ENCODE measurements at places on chromosomes 6 and 20.

- DNase-seq = no peak
These were observed 83.6 kb upstream of the CHD6 start for GRCh38 chr20:41701588-41702348.

GRCh38 chr6:5007531-5007930 is 3.7 kb upstream of the RPP40 start:
- no peak for DNase-seq

DNA sequence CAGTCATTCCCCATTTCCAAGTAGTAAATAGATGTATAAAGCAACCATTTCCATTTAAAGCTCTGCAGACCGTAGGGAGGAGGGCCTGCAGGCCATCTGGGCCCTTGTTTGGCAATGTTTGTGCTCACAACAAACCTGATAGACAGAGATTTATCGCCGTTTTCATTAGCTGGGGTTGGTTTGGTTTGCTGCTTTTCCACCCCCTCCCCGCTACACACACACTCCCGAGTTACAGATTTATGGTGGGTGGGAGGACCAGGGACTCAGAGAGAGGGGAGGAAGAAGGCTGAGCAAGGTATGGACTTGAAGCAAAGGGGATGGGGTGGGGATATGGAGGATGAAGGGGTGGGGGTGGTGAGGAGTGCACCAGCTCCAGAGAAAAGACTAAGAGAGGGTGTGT is 36.6 kb upstream of the FOXP4 start:
- no peak for DNase-seq

- DNase-seq = no peak
These were observed 40.1 kb downstream of the TBPL1 start for GRCh38 chr6:133992992-133993680.

DNA sequence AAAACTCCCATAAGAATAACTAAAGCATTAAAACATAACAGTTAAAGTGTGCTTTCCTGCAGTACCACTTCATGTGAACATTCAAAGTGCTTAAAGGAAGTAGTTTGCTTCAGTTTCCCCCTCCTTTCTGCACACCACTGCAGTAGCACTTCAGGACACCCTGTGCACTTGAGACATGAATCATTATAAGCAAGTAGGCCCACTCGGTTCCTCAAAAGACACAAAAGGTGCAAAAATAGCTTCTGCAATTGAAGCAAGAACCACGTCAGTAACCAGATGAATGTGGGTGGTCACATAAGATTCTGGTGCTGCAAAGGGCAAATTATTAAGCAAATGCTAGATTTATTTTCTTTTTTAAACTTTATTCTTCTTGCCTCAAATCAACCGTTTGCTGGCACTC is 160.6 kb downstream of the HIVEP2 start:
- peak; percentile 34 for DNase-seq

DNA sequence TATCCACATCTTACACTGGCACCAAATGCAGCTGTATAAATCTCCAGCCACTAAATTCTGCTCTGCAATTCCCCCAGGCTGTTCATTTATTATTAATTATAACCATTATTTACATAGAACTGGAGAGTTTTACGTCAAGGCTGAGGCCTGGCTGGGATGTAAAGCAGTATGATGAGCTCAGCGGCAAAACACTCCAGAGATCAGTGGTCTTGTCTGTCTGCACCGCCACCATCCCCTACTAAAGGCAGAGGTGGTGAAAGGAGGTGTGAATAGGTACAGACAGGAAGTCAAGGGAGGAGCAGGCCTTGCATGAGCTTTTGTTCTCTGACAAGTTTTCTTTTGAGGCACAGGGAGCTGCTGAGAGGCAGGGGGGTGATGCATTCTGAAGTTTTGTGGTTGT is 159.9 kb upstream of the PCSK2 start:
- DNase-seq = no peak

DNA sequence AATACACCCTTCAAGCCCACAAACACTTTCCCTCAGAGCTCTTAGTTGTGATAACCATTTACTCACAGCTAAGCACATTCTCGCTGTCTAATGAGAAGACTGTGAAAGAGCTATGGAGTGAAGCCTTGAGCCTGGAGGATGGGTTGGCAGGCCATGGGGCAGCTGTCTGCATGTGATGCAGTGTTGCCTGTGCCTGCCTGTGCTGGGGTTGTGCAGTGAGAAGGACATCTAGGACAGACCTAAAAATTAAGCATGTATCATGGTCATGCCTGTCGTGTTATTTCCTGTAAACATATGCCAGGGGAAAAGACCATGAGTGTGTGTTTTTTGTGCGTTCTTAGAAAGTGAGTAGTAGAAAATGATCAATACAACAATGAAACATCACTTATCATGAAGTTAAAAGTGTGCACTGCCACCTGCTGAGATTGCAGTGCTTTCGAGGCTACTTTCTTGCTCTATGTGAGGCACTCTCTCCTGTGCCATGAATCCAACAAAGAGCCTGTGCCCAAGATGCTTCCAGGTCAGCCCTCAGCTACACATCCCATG is 8.1 kb upstream of the ZC3H12D start:
- DNase-seq = no peak

- no peak for DNase-seq
These were observed 5.8 kb upstream of the MANBAL start for GRCh38 chr20:37283530-37284195.

- peak; percentile 20 for DNase-seq
These were observed 106.5 kb downstream of the ARID1B start for GRCh38 chr6:156883497-156884252.

GRCh38 chr20:35823147-35823546 is 51.3 kb downstream of the PHF20 start:
- no peak for DNase-seq

DNA sequence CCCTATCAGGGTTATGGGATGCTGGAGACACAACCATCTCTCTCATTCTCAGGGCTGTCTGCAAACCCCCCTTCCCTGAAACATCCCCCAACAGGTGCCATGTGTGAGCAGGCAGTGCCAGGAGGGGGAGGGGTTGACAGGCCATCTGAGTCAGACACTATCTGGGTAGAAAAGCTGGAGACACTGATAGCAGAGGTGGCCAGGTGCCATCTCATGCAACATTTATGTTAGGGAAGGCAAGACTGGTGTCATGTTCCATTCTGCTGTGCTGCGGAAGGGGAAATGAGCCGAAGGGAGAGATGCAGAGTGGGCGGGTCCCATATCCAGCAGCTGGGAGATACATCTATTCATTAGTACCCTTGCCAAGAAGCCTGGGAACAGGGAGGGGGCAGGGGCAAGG is 3.5 kb downstream of the LHFPL5 start:
- no peak for DNase-seq

- DNase-seq = no peak
These were observed 12.1 kb upstream of the RAMACL start for GRCh38 chr6:166598441-166599138.

GRCh38 chr6:157407646-157408045 is 26.7 kb downstream of the ZDHHC14 start:
- DNase-seq = no peak

DNA sequence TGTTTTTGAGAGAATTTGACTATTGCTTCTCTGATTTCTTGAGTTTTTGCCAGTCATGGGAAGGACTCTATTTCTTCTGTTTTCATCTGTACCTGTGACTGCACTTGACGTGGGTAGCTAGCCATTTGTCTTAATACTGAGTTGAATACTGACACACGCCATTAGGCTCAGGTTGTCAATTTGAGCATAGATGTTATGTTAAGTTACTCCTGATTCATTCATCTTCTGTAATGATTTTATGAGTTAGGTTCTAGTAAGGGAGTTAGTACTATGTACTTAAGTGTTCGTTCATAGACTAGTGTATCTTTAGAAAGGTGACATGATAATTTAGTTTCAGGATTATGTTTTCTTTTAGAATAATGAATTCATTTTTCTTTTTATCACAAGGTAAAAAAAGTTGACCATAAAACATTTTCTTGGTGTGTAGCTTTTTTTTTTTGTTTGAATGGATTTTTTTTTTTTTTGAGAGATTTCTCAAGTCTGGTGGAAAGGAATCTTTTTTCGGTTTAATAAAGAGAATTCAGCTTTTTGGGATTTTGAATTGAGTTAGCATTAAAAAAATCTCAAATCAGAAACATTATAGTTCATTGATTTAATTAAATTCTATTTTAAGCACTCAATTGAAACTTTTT is 1.7 kb downstream of the AFDN start:
- DNase-seq = no peak

DNA sequence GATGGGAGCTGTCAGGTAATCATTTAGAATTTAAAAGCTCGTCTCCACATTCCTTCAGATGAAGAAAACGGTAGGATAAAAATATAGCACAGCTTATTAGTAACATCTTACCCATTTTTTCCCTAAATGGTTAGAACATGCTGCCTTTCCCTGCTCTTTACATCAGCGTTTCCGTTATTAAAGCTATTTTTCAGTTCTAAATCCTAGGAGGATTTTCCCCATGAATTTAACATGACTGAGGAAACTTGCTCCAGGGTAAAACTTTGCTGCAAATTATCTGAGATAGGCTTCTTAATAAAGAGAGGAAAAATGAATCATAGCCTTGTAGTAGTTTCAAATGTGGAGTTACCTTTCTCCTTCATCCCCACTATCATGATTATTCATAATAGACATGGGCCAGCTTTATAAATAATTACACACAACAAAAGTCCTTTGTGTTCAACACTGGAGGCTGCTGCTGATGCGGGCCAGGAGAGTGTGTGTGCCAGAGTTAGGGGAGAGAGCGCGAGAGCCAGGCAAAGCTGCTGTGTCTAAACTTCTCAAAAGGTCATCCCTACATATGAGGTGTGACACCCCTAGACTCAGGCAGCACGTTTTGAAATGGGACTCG is 24.4 kb downstream of the MYLIP start:
- DNase-seq = no peak

GRCh38 chr6:9754515-9754914 is 660.4 kb downstream of the TFAP2A start:
- no peak for DNase-seq

DNA sequence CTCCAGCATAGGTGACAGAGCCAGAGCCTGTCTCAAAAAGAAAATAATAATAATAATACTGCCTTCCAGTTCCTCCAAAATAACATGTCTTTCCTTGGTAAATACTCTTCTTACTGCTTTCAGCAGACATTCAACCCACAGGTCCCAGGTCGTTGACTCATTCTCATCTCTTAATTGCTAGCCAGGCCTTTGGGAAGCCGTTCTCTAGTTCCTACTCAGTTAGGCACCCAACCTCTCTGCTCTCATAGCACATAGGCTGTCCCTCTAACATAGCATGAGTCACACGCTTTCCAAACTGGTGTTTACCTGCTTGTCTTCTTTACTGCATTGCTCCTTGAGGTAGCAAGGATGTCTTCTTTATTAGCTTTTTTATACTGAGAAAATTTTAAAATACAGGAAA is 98.8 kb downstream of the LAMA2 start:
- no peak for DNase-seq

DNA sequence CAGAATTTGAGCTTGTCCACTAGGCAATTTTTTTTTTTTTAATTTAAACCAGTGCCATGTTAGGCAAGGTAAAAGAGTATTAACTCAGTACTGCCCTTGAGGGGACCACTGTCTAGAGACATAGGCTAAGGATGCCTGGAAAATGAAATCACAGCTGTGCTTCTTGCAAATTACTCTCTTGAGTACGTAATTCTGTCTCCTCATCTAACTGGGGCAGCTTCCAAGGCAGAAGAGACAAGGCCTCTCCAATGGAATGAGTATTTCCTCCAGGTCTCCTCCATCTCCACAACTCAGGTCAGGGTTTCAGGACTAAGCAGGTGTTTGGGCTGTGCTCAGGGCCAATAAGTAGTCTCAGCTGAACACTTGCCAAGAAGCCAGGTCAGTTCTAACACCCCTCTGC is 33.8 kb upstream of the MRPS10 start:
- no peak for DNase-seq

DNA sequence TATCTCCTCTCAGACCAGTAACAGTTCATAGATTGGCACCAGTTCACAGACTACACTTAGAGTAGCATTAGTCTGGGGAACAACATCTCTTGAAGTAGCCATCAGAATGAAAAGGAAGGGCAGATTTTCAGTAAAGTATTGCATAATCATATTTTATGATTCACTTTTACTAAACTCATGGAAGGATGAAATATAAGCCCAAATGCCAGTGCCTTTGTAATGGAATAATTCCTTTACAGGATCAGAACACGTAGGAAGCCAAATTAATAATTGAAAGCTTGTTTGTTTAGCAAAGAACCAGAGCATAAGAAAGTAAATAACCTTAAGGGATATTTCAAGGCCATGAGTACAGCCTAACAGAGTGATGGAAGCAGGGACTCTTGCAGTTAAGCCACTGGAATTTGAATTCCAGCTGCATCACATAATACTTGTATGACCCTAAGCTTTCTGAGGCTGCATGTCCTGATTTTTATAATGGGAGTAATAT is 11.4 kb upstream of the LOC128125822 start:
- DNase-seq = no peak

All from CD4-positive, alpha-beta T cell treated with Interleukin-15 for 1 hour (primary cell).